Activated CD4-positive, alpha-beta T cell treated with anti-CD3 and anti-CD28 coated beads, Interleukin-2, amount 10 ng/mL, durations not matched to agents 24 days and 14 days (primary cell): ENCODE measurements at places on chromosomes 2 and 18. TPM values are rescaled to one million over a fixed set of nuclear protein-coding genes. Genes with fewer than 3 reads are reported as not detected.

CGREF1 gene
- total RNA-seq = 14.4 and 15.1 TPM in 2 replicates

DNA sequence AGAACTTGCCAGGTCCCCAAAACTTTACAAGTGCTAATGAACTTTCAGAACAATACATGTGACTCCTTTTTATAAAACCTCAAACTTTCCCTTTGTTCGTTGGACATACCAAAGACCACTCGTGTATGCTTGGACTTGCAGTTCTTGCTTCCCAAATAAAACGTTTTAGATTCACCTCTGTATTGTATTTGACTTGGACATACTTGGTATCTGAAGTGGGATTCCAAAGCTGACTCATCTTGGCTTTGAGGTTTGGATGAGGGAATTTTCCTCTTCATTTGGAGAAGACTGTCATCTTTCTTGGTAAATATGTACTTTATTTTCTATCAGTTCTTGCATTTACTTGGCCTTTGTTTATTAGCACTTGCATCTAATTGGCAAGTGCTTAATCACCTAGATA is 8.0 kb upstream of the CYB5A start:
- no peak for DNase-seq

DNA sequence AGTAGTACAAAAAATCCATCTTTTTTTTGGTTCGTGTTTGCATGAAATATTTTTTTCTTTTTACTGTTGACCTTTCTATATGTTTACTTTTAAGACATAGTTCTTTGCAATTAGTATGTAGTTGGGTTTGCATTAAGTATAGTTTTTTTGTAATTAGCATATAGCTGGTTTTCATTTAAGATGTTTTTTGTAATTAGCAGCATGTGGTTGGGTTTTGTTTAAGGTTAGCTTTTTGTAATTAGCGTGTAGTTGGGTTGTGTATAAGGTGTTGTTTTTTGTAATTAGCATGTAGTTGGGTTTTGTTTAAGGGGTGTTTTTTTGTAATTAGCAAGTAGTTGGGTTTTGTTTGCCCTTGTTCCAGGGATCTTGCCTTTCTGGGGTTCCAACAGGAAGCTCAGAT is 193.1 kb downstream of the LPIN1 start:
- no peak for DNase-seq

- DNase-seq = no peak
Measured at GRCh38 chr2:11773747-11774525, 27.5 kb downstream of the LPIN1 start.

DNA sequence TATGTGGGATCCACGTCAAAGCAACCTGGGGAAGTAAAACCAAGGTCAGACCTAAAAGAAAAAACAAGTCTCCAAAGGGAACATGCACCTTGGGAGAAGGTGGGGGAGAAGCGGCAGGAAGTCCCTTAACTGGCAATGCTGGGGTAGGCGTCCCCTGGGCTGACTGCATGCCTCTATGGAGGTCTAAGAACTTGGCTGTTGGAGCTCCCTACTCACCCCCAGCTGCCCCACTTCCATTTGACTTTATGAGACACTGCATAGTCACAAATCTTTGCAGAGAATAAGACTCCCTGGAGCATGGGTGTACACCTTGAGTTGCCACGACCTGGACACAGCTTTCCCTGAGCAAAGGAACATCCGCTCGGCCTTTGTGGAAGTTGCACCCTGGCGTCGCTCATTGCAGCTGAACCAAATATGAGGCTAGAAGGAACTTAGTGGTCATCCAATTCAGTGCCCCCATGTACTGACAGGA is 2.8 kb downstream of the CAPN14 start:
- DNase-seq = no peak

PCARE gene
- total RNA-seq = not detected in 2 replicates

MC2R gene
- not detected in 2 replicates for total RNA-seq

MALL gene
- 1.2 and 1.8 TPM in 2 replicates for total RNA-seq

DNA sequence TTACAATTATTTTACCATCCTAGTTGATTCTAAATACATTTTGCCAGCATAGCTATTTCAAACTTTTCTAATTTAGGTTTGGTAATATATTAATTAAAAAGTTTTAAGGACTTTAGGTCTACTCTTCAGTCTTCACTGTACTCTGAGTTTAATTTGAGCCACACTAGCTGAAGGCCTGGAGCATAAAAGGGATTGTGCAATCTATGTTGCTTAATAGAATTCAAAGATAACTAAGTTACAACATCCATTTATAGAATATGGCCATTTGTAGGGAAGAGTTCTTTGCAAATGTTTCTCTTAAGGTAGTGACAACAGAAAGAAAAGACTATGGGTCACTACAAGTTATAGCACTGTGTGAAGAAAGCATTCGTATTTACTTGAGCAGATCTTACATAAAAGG is 702.2 kb upstream of the NRXN1 start:
- no peak for DNase-seq

- DNase-seq = no peak
Measured at GRCh38 chr2:69745035-69745434, 3.1 kb downstream of the ANXA4 start.

GRCh38 chr2:148817210-148817708 is 57.8 kb upstream of the KIF5C start:
- DNase-seq = no peak

- no peak for DNase-seq
Measured at GRCh38 chr2:70182689-70183088, 8.1 kb downstream of the C2orf42 start.

GRCh38 chr2:46335391-46336282 is 38.4 kb downstream of the EPAS1 start:
- DNase-seq = no peak

DNA sequence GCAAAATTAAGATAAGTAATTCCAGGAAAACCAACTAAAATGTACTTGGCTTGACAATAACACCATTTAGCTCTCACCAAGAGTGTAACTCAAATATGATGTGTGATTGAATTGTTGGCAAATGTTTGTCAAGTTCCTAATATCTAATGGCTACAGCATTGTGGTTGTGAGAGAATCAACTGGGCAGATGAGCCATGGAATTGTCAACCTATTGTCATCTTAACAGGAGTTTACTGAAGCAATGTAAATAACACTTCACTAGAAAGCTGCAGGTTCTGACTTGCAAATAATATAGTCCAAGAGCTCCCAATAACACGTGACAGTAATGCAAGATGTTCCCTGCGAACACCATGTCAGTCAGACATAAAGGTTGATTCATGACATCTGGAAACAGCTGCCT is 495.2 kb upstream of the MEIS1 start:
- no peak for DNase-seq

DNA sequence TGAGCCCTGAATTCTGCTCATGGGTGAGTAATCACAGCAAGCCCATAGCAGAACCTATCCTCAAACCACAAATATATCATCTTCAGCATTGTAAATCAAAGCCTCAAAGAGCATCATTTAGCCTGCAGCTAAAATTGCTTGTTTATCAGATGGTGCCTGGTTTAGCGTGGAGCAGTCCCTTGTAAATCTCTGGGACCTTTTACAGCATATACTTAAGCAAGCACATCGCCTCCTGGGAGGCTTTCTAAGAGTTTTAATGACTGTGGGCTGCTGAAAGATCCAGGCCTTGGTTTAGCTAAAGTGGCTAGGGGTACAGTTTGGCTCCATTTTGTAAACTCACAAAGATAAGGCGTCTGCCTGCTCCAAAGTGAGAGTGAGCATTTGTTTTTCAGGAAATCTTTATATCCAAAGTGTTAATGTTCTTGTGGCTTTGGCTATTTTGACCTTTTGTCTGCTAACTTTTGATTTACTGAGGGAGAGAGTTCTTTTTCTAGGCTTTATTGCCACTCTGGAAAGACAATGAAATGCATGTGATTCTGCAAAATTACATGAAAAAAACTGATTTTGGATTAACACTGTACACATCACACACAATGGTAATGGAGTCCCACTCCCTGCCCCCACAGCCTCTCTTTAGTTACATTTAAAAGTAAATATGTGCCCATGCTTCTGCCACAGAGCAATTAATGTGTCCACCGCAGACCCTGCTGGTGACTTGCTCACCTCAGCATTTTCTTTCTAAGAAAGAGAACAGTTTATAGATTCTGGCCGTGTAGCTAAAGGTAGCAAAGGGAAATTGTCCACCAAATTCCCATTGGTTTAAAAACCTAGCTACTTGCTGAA is 194.8 kb downstream of the LNPK start:
- no peak for DNase-seq

DNA sequence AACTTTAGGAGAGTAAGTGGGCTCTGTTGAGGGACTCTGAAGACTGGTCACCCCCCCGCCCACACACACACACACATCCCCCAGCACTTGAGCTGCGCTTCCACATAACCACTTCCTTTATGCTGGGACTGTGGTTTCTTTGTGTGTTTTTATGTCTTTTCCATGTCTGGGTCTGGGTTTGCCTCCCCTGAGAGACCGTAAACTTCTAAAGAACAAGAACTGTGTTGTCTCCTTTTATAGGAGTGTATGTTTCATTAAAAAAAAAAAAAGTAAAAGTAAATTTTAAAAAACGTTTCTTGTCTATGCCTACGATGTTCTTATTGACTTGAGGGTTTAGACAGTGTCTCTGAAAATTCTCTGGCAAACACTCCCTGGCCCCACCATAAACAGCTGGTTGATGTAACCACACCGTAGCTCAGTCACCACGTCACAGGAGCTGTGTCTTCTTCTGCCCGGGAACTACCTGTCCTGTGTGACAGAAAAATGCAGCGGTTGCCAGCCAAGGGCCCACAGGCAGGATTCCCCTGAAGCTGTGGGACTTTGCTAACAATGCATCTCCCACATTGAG is 68.0 kb downstream of the KLHL29 start:
- peak; percentile 78 for DNase-seq
